ENCODE measurements at places on chromosomes 1 and 21.

DNA sequence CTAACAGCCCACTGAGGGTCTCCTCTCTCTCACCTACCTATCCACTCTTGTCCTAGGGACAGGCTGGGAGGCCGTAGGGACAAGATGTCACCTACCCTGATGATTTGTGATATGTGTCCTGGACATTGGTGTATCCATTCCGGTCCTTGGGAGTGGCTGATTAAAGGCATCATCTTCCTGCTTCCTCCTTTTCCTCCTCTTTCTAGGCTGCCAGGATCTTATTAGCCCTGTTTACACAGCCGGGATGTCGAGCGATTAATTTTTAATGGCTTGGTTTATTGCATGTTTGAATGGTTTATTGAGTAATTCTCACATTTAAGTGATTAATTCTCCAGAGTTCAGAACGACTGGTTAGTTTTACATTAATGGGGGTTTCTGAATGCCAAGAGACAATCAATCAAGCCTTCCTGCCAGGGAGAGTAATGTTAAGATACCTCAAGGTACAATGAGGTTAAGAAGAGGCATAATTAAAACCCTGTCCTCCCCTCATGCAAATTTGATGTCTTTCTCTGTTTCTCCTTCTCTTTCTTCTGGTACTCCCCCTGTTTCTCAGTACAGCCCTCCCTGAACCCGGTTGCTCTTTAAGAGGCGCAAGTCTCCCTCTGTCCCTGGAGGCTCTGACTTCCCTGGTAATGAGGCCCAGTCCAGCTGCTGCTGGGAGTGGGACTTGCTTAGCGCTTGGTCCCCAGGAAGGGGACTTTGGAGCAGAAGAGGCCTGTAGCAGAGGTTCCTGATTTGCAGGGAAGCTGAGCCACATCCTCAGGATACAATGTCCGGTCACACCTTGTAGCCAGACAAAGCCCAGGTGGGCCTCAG is 50.9 kb downstream of the ACTL8 start:
- no peak for DNase-seq

DNA sequence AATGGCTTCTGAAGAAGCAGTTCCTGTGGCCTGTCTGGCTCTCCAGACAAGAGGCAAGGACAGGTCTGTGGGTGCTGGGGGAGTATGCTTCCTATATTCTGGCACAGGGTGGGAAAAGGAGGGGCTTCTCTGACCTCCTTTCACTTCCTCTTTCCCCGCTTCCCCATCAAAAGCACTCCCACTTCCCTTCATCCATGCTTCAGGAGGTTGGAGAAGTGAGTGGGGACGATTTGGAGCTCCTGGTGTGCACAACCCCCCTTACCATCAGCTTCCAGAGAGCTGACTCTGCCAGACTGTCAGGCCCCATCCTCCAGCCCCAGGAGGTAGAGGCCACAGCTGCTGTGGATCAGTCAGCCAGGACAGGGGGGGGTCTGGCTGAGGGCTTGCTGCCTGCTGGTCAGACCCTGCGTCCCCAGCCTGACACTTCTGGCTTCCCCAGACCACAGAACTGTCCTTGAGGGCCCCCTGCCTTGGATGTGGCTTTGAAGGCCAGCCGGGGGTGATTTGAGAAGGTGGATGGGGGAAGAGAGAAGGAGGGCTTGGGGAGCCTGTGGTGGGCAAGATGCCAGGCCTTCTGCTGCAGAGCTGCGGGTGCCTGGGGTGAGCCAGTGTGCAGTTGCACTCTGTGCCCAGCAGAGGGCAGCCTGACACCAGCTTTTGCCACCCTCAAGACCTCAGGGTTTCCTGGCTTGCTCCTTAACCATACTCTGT is 21.5 kb upstream of the TMEM222 start:
- DNase-seq = peak; percentile 70

- no peak for DNase-seq
Measured at GRCh38 chr1:74504125-74504932, 8.1 kb downstream of the LRRC53 start.

DNA sequence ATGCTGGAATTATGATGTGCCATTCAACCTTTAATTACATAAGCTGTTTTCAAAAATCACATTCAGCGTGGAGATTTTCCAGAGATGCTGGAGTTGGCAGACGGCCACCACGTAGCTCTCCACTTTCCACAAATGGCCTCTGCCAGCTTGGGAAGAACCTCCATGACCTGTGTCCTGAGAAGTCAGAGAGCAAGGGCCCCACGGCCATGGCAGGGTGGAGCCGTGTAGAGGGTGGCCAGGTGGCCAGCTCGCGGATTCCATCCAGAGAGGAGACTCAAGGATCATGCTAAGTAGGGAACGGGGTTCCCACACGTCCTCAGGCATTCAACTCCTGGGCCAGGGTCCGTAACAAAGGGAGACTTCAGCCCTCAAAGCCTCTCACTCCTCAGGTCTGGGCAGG is 1.3 kb upstream of the GALE start:
- no peak for DNase-seq

- no peak for DNase-seq
Measured at GRCh38 chr1:93080179-93080823, 1.2 kb downstream of the MTF2 start.

- no peak for DNase-seq
Measured at GRCh38 chr1:11903210-11903609, 23.0 kb downstream of the KIAA2013 start.

DNA sequence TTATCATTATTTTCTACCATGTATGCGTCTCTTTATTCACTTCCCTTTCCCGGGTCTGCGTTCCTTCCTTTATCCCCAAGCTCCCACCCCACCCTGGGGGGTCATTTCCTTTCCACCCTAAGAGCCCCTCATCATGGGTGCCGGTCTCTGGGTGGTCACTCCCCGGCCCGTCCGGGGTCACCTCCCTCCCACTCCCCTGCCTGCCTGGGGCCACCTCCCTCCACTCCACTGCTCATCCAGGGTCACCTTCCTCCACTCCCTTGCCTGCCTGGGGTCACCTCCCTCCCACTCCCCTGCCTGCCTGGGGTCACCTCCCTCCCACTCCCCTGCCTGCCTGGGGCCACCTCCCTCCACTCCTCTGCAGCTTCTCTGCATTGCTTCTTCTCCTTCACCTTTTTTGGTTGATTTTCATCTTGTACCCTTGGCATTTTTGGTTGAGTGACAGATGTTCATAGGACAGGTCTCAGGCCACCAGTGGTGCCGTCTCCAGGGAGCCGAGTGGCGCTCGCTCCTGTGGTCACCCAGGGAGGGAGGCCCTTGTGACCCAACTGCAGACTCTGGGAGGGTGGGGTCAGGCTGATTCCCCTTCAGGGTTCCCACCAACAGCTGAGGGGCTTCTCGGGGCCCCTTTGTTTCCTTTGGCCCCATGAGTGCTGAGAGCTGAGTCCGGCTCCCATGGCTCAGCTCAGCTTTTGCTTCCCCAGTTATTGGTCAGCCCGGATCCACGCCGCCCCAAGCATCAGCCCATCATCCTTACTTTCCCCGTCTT is 48.6 kb upstream of the PCBP3 start:
- no peak for DNase-seq

- no peak for DNase-seq
Measured at GRCh38 chr1:66452162-66452561, 81.8 kb upstream of the SGIP1 start.

DNA sequence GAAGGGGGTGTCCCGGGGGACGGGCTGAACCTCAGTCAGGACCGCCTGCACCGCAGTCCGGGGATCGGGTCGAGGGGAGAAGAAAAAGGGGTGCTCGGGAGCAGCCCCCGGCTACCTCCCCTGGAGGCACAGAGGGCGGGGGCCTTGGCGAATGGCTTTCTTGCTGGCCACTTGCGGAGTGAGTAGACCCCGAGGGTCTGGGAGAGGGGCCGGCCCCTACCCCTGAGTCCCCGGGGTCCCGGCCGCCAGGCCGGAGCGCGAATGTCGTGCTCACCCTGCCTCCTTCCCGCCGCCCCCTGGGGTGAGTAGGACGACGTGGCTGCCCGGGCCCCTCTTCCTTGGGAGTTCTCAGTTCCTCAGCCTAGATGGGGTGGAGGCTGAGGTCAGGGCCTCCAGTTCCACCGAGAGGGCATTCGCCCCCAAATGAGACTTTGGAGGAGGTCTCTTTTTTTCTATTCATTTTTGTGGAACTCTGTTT is 113.0 kb downstream of the OSBPL9 start:
- no peak for DNase-seq

DNA sequence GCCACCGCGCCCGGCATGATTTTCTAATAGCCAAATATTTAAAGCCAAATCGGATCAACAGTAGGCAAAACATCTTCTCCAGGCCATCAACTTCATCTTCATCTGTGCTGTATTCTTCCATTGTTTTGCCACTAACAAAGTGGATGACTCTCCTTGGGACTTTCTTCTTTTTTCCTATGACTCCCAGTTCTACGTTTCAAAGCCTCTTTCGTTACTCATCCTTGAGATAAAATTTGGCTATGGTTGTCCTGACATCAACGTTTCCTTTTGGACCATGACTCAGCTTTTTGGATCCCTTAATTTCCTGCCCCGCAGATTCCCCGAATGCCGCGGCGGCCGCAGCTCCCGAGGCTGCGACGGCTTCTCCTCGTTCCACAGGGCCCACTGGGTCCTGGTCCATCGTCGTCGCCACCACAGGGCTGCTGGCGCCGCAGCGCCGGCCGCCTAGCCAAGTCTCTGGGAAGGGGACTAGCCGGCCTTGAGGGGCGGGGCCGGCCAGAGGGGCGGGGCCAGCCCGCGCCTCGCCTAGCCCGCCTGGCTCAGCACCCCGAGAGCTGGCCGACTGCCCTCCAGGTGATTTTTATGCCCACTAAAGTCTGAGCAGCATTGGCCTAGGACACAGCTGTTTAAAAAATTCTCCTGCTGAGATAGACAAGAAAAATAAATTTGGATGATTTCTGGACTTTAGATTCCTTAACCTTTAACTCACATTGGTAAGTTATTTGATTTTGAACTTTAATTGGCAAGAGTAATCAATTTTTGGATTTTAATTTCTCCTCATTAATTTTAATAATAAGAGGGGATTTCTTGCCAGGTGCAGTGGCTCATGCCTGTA is 93.9 kb downstream of the ADCY10 start:
- no peak for DNase-seq

GRCh38 chr21:37087188-37087587 is 14.1 kb downstream of the TTC3 start:
- DNase-seq = no peak

GRCh38 chr1:40664791-40665190 is 691 bp downstream of the RIMS3 start:
- DNase-seq = no peak

- DNase-seq = no peak
Measured at GRCh38 chr1:22517956-22518355, 45.3 kb upstream of the EPHA8 start.

DNA sequence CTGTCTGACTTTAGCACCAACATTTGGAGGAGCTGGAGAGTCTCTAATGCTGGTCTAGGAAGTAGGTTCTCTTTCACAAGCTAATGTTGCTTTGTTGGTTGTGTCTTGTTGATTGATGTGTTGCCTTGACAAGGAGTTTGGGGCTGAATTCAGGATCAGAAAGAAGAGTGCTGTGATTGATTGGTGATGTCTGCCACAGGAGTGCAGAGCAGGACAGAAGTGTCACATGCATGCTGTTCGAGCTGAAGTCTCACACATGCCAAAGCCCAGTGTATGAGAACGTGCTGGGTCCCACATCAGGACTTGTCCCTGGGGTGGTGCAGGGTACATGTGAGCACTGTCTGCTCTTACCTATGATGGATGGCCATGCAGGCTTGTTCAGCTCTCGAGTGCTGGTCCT is 694.4 kb downstream of the MATN1 start:
- DNase-seq = no peak

GRCh38 chr1:2311184-2312032 is 79.9 kb downstream of the MORN1 start:
- peak; percentile 57 for DNase-seq

DNA sequence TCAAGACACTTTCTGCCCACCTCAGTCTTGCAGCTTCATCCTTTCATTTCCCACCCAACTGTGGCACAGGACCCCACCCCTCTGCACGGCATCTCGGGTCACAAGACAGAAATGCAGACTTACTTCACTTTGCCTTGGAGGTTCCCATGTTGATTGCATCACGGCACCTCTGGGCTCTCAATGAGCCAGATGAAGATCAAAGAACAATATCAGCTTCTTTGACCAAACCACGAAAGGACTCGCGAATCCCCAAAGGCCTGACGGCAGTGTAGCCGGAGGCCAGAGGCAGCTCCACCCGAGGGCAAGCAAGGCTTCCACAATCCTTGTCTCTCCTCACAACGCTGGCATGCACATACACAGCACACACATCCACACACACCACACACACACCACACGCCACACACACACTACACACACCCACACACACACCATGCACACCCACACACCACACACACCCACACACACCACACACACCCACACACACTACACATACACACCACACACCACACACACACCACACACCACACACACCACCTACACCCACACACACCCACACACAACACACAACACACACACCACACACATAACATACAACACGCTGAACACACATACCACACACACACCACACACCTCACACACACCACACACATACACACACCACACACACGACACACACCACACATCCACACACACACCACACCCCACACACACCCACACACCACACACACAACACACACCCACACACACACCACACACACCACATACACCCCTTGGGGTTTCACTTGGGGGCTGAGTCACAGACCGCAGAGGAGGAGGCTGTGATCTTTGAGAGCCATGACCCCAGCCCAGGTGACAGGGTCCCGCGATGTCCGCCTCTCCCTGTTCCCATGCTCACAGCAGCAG is 35.8 kb downstream of the UBASH3A start:
- no peak for DNase-seq

GRCh38 chr21:44583800-44584147 is 3.4 kb upstream of the KRTAP10-5 start:
- no peak for DNase-seq

DNA sequence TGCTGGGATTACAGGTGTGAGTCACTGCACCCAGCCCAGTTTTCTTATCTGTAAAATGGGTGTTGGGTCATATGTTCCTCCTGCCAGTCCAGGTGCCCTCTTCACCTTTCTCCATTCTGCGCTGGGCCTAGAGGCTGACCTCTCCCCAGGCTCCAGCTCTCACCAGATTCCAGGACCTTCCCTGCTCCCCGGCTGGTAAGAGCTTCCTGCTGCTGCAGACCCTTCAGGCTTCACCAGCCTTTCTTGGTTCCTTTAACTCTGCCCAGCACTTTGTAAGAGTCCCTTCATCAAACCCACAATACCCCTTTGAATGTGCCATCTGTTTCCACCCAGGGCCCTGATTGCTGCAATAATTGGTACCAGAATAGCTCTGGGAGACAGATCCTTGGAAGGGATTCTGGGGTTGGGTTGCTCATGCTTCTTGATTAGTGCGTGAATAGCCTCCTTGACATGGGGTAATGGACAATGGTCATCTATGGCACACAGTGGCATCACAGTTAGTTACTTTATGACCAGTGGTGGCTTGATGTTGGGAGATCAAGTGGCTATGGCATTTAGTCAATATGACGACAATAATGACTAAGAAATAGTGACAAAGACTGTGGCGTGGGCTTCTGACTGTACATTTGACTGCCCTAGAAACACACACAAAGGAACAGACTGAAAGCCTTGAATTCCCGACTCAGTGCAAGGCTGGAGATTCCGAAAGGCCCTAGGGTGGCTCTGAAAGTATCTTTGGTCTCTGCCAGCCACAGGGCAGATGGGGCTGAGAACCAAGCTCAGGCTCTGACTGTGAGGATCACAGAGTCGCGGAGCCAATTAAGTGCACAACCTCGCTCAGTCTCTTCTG is 67.3 kb downstream of the SLC9A1 start:
- DNase-seq = no peak

GRCh38 chr1:39960431-39960958 is 5.5 kb downstream of the MFSD2A start:
- DNase-seq = peak; percentile 28

GRCh38 chr1:165531021-165531420 is 12.8 kb upstream of the LRRC52 start:
- no peak for DNase-seq

Measured in activated naive CD4-positive, alpha-beta T cell (primary cell).